ENCODE measurements at places on chromosomes 6 and 20. TPM values are rescaled to one million over a fixed set of nuclear protein-coding genes. Genes with fewer than 3 reads are reported as not detected.

- no peak for DNase-seq
Observed at GRCh38 chr6:78832091-78832808, 35.1 kb upstream of the IRAK1BP1 start.

- peak; percentile 76 for DNase-seq
Observed at GRCh38 chr6:167678102-167679101, 148.3 kb upstream of the AFDN start.

GRCh38 chr20:61321481-61321880 lies 69.4 kb downstream of the CDH4 start:
- DNase-seq, result no peak

GRCh38 chr6:88490908-88491264 lies 324.7 kb upstream of the CNR1 start:
- no peak for DNase-seq

DNA sequence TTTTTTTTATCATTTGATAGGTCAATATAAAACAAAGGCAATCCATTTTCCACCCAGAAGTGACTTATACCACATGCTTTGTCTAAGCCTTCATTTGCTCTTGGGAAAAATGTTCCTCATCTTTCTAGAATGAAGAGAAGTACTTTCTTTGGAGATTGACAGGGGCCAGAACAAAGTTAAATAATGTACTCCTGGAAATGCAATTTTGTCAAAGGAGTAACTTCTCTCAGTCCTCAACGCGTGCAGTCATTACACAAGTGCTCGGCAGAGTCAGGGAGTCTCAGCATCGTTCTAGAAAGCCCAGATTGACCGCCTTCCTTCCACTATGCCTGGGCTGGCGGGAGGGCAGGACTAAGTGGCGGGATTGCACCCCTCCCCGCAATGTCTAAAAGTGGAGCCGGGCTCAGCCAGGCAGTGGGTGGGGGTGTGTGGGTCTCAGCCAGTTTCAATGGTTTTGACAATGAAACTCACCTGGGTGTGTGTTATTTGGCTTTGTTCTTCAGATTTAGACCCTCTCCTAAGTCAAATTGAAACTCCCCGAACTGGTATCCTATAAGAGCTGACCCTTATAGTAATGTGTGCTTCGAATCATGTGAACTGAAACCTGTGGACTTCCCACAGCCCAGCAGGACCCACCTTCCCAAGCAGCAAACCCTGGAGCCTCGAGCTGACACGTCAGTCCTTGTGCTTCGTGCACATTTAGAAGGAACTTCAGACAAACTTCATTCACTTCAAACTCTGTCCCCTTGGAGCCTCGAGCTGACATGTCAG lies 63.2 kb upstream of the DUSP22 start:
- no peak for DNase-seq

DNA sequence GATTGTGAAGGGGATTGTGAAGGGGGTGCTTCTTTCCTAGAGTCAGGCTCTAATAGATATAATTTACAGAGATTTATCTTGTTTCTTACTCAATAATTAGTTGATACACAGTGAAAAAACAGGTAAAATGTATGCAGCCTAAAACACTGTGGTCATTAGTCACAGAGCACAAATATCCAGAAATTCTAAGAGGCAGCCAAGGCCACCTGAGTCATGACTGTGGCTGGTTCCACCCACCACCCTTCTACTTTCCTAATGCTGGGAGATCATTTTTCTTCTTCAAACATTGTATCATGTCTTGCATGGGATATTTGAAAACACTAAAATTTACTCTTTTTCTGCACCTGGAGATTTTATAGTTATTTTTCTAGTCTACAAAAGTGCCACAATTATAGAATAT lies 181.6 kb downstream of the OTOR start:
- DNase-seq, result no peak

GRCh38 chr6:81575442-81575841 lies 177.0 kb downstream of the TENT5A start:
- no peak for DNase-seq

- no peak for DNase-seq
Observed at GRCh38 chr6:130922922-130923321, 95.7 kb downstream of the SMLR1 start.

- DNase-seq, result no peak
Observed at GRCh38 chr6:147205690-147206600, 1.7 kb downstream of the STXBP5 start.

- no peak for DNase-seq
Observed at GRCh38 chr6:154170106-154170505, 131.1 kb downstream of the OPRM1 start.

- DNase-seq, result no peak
Observed at GRCh38 chr6:163866192-163866591, 451.7 kb downstream of the QKI start.

- no peak for DNase-seq
Observed at GRCh38 chr6:20217324-20217855, 5.1 kb upstream of the MBOAT1 start.

DNA sequence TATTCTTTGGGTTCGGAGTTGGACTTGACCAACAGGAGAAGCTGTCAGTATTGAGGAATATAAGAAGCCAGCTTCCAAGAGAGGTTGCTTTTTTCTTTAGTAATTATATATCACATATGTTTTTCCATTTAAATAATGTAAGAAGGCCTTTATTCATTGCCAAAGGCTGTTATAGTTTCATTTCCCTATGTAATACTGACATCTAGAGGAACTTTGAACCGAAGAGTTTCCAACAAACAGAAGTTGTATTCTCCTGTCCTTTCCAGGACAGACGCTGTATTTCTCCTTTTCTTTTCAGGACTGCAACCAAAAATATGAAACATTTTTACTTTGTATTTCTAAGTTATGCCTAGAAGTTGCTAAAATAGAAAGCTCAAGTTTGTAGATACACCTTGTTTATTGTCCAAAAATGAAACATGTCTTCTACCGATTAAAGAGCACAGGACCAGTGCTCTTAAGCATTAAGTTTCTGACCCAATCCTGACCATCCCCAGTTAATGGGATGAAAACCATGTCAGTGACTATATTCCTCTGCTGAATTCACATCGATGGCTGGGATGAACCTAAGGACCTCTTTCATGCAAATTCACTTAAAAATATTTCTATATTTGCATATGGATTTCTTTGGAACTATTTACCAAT lies 55.1 kb downstream of the MYLK4 start:
- no peak for DNase-seq

DNA sequence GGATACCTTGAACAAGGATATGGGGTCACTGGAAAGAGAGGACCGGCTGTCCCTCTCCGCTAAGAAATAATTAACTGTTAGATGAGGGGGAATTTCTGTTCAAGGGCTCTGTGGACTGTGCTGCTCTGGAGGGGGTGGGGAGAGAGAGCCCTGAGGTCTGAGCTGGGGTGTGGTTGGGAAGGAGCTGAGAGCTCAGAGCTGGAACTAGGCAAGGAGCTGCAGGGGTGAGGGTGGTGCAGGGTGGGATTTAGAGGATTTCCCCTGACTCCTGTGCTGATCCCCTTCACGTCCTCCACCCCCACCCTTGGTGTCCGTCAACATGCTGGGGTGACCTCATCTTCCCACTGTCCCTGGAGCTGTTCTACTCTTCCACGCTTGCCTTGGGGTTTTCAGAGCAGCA lies 52.5 kb downstream of the HLA-A start:
- DNase-seq, result no peak

DNA sequence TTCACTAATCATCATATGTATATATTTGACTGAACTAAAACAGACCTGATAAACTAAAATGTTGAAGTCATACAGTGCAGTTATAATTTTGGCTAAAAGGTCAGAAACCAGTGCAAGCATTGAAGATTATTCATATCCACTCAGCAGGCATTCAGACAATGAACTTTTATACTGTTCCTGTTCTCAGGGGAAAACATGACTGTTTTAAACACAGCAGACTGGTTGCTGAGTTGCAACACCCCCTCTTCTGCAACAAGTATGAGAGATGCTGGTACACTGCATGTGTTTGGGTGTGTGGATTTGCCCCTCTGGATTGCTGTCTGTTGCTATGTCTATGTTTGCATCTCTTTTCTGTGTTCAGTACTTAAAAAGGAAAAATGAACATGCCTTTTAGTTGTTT lies 206.8 kb downstream of the EYA4 start:
- DNase-seq, result no peak

- peak; percentile 83 for DNase-seq
Observed at GRCh38 chr6:138572167-138572875, 73.0 kb upstream of the NHSL1 start.

DNA sequence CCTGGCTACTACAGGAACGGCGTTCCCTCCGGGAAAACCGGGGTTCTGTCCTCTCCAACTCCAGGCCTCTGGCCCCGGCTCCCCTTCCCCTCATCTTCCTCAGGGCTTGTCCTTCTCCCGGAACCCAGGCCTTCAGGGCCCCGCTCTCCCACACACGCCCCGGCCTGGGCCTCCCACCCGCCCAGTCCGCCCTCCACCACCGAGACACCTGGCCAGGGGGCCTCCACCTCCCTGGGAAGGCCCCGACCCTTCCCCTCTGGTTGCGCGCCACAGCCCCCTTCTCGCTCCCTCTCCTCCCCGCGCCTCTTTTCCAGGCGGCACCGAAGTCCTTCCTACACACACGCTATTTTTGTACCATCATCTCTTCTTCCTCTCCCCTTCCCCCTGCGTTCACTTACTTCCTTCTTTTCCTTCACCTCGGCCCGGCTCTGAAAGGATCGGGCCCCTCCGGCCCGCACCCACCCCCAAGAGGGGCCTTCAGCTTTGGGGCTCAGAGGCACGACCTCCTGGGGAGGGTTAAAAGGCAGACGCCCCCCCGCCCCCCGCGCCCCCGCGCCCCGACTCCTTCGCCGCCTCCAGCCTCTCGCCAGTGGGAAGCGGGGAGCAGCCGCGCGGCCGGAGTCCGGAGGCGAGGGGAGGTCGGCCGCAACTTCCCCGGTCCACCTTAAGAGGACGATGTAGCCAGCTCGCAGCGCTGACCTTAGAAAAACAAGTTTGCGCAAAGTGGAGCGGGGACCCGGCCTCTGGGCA lies 1.3 kb upstream of the SIRPA start:
- peak; percentile 87 for DNase-seq

GRCh38 chr6:157724138-157724820 lies 98.8 kb upstream of the SNX9 start:
- no peak for DNase-seq

Gene PTCHD4
- 1.1 TPM for total RNA-seq

Gene SLC32A1
- total RNA-seq, result not detected

Gene CAGE1
- not detected for total RNA-seq

Gene DACT2
- total RNA-seq, result 0.48 TPM

Gene SNAP25
- 1.2 TPM for total RNA-seq

Gene PPP1R14C
- 91.5 TPM for total RNA-seq

Gene SMLR1
- total RNA-seq, result not detected

Gene BEND6
- 1.5 TPM for total RNA-seq

Gene LHFPL5
- total RNA-seq, result not detected

Gene CALHM5
- total RNA-seq, result 1.7 TPM

Gene C20orf141
- not detected for total RNA-seq

Gene SGK2
- 0.70 TPM for total RNA-seq

All from cardiac septum (tissue), 1 donor.